Urinary bladder (tissue), 4 donors: ENCODE measurements at places on chromosomes 1 and 21. TPM values are rescaled to one million over a fixed set of nuclear protein-coding genes. Genes with fewer than 3 reads are reported as not detected.

Gene C1QC
- 268 TPM for polyA plus RNA-seq

Gene FAM163A
- 0.30 TPM for polyA plus RNA-seq

Gene SLC1A7
- 0.29 TPM for polyA plus RNA-seq

Gene BMP8B
- polyA plus RNA-seq = 1.5 TPM

Gene ZNF697
- 2.8 TPM for polyA plus RNA-seq

Gene NAV1
- polyA plus RNA-seq = 19.0 TPM

Gene SIM2
- 0.06 TPM for polyA plus RNA-seq

Gene LIPI
- polyA plus RNA-seq = not detected

Gene S100A7
- not detected for polyA plus RNA-seq

Gene FCRLA
- polyA plus RNA-seq = not detected

Gene OR2L8
- not detected for polyA plus RNA-seq

Gene TRAF3IP3
- 2.3 TPM for polyA plus RNA-seq

Gene SLC39A1
- 121 TPM for polyA plus RNA-seq

Gene CDA
- polyA plus RNA-seq = 5.1 TPM

Gene LHX8
- polyA plus RNA-seq = 0.46 TPM

Gene RAVER2
- 7.2 TPM for polyA plus RNA-seq

Gene ERO1B
- 5.7 TPM for polyA plus RNA-seq

Gene TNFAIP8L2
- 5.4 TPM for polyA plus RNA-seq

Gene TEDDM1
- not detected for polyA plus RNA-seq

Gene RCAN1
- polyA plus RNA-seq = 26.6 TPM

Gene TDRD5
- 0.13 TPM for polyA plus RNA-seq

Gene ANKRD35
- 13.2 TPM for polyA plus RNA-seq

Gene MYOC
- polyA plus RNA-seq = 32.2 TPM

Gene SPRR2A
- polyA plus RNA-seq = not detected

Gene SPRR1B
- not detected for polyA plus RNA-seq

Gene GJA5
- 14.9 TPM for polyA plus RNA-seq

Gene MNDA
- 3.2 TPM for polyA plus RNA-seq

Gene IFNAR2
- 17.5 TPM for polyA plus RNA-seq

Gene RXFP4
- 0.18 TPM for polyA plus RNA-seq

Gene CFAP45
- 1.0 TPM for polyA plus RNA-seq

Gene SLC22A15
- 1.5 TPM for polyA plus RNA-seq

Gene EFNA1
- 44.6 TPM for polyA plus RNA-seq

Gene LCE1D
- not detected for polyA plus RNA-seq

Gene CD1B
- 0.09 TPM for polyA plus RNA-seq

Gene CTTNBP2NL
- polyA plus RNA-seq = 13.2 TPM

Gene CLDN17
- not detected for polyA plus RNA-seq

Gene HSD3B1
- polyA plus RNA-seq = not detected

Gene C1orf115
- polyA plus RNA-seq = 9.5 TPM

Gene COL11A1
- 2.7 TPM for polyA plus RNA-seq

Gene GBP5
- polyA plus RNA-seq = 1.5 TPM

Gene JAM2
- 25.3 TPM for polyA plus RNA-seq

Gene RAP1A
- 199 TPM for polyA plus RNA-seq

Gene TLR5
- 3.7 TPM for polyA plus RNA-seq

Gene INKA2
- polyA plus RNA-seq = 5.4 TPM

Gene MAN1C1
- polyA plus RNA-seq = 26.4 TPM

Gene VPS13D
- polyA plus RNA-seq = 27.2 TPM

Gene NBPF4
- not detected for polyA plus RNA-seq

Gene FMN2
- polyA plus RNA-seq = 0.23 TPM

Gene LDLRAD1
- polyA plus RNA-seq = not detected

Gene TRIM67
- polyA plus RNA-seq = 0.08 TPM

Gene TMEM125
- polyA plus RNA-seq = 0.47 TPM

Gene GBP7
- polyA plus RNA-seq = 0.03 TPM

Gene NBPF6
- polyA plus RNA-seq = not detected

Gene S100A1
- 3.0 TPM for polyA plus RNA-seq
